Occipital lobe (tissue), 3 donors: ENCODE measurements at places on chromosomes 5 and 9.

- DNase-seq = no peak
Observed at GRCh38 chr5:142659405-142659804, 26.5 kb downstream of the FGF1 start.

DNA sequence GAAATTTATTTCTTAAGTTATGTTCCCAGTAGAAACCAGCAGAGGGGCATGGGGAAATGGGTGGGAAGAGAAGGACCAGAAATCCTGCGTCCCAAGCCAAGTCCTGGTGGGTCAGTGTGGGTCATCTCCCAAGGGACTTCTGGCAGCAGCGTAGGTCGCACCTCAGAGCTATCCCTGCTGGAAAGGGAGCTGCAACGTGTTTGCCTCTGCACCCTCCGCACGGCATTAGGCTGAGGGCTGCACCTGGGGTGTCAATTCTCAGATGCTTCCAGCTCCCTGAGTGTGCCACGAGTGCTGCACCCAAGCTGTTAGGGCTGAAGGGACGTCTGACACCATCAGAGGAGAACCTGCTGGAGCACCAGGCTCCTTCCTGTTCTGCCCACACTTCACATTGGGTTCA, 182.8 kb downstream of the CACNA1B start:
- no peak for DNase-seq

DNA sequence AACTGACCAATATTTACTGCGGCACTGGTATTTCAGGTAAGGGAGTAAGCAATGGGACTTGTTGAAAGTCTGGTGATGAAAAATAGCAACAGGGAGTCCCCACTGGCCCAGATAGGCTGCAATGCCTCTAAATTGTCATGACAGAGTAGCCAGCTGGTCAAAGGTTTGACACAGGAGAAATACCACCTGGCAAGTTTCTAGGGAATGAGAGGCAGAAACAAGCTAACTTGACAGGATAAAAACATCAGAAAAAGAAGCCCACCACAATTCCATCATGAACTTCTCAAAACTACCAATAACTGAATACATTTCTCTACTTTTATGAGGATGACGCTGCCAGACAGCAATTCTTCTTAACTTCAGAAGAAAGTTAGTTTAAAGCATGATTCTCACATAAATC, 99.8 kb downstream of the STRBP start:
- DNase-seq = no peak

DNA sequence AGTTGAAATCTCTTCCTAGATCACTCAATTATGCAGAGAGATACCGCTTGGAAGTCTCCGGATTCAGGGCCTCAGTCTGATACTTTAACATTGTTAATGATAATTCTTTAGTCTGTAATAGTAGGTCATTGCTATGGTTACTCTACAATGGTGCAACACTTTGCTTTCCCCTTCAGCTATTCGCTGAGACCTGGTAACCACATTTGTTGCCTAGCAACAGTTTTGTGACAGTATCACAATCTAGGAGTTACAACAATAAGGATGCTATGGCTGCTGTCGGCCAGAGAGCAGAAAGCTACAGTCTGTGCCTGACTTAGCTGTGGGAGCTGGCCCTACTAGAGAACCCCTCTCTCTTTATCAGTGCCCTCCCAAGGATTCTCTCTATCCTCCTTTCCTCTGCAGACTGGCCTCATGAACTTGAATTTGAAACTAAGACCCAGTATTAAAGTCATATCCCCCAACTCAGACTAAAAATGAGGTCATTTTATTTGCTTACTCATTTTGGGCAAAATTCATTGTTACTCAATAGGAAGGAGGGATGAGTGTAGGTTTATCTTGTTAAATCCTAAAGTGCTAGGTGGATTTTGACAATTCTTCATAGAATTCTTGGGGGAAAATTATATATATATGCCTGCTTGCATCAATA, 39.3 kb downstream of the NR2F1 start:
- peak; percentile 40 for DNase-seq

DNA sequence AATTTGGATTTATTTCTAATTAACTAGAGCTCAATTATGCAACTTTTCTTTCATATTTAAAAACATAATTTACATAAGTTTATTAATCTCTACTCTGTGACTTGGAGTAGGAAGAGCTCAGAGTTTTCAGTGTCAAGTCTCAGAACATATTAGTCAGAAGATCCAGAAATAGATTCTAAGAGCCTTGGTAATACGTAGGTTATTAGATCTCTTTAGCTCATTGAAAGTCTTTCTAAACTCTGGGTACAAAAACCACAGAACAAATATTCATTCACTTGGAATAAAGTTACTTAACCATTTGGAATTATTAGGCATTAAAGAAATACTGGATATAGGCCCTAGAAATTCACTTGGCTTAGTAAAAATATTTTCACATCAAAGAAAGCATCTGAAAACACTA, 26.3 kb upstream of the ISCA1 start:
- DNase-seq = no peak
